Right ventricle myocardium inferior (tissue), 1 donor: ENCODE measurements at places on chromosomes 7 and 10.
A peak's percentile ranks its signal among the peaks of the same experiment; 100 is the strongest.

DNA sequence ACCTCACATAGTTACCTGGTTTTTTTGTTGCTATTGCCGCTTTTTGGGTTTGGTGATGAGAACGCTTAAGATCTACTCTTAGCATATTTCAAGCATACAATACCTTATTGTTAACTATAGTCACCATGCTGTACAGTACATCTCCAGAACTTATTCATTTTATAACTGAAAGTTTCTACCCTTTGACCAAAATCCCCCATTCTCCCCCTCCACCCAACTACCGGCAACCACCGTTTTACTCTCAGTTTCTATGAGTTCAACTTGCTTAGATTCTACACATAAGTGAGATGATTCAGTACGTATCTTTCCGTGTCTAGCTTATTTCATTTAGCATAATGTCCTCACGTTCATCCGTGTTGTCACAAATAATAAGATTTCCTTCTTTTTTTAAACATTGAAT, 86.7 kb upstream of the IL6 start:
- DNase-seq = no peak

DNA sequence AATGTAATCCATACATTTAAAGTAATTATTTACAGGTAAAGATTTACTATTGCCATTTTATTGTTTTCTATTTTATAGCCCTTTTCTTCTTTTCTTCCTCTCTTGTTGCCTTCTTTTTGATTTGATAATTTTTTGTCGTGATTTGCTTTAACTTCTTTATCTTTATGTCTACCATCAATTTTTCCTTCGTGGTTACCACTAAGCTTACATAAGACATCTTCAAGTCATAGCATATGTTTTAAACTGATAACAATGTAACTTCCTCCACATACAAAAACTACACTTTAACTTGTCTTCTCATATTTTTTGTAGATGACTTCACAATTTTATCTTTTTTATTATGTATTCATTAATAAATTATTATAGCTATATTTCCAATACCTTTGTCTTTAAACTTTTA, 316.6 kb downstream of the PLXDC2 start:
- DNase-seq = no peak

GRCh38 chr10:98246911-98247805, 20.8 kb downstream of the LOXL4 start:
- DNase-seq = no peak

- no peak for DNase-seq
Measured at GRCh38 chr10:78454123-78454645, 420.5 kb downstream of the RPS24 start.

DNA sequence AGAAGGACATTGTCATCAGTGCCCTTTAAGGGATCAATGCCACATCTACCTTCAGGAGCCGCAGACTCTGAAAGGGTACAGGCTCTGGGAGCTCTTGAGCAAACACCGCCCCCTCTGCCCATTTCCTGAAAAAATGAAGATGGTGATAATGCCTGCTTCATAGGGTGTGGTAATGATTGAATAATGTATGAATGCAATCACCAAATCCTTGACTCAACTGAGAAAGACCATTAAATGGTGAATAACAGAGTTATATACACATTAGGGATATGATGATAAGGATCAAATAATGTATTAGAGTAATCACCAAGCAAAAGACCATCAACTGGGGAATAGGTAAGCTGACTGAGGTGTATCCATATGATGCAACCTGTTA, 1.5 kb downstream of the FAM170B start:
- DNase-seq = no peak

DNA sequence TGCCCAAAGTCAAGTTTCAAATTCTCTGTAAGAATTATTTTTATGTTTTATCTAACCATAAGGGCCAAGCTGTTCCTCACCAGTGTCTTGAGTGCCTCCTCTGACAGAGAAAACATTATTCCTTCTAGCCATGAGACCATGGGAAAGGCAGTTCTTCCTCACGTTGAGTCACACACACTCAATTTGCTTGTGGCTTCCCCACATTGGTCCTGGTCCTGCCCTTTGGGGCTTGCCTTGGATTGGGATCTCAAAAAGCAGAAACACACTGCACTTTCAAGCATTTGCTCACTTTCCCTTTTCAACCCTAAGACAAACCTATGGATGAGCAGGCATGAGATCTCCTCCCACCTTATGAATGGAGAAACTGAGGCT, 248.3 kb upstream of the IGFBP3 start:
- DNase-seq = no peak

DNA sequence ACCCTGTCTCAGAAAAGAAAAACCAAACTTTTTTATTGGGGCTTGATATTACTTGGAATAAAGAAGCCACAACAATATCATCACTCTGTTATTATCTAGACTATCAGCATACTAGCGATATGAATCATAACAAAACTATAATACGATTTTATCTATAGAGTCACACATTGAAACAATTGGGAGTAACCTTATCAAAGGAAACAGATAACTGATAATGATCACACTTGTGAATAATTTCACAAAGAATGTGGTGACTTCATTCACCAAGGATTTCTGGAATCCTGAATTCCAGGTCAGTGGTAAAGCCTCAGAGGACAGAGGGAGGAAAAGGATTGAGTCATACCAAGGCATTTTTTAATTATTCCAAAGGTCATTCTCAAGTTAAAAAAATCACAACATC, 32.1 kb upstream of the NMT2 start:
- DNase-seq = no peak

GRCh38 chr7:135342887-135343286, 109.2 kb downstream of the STRA8 start:
- DNase-seq = no peak

GRCh38 chr7:1662767-1663166, 7.3 kb upstream of the ELFN1 start:
- no peak for DNase-seq

GRCh38 chr7:155190688-155191087, 107.0 kb upstream of the INSIG1 start:
- DNase-seq = peak; percentile 79

DNA sequence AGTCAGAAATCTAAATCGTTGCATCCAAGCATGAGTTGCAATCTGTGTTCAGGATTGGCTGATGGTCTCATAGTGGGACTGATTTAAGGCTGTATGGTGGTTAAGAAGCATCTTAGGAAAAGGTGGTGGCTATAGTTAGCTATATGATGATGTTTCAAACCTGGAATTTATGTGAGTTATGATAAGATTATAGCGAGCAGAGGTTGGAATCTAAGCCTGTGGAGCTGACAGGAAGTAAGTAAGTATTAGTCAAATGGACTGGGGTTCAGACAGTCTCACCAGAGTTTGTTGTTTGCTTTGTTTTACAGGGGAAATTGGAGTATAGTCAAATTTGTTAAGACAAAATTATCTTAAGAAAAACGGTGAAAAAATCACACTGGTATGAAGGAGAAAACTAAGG, 56.7 kb downstream of the ANKRD7 start:
- DNase-seq = no peak

DNA sequence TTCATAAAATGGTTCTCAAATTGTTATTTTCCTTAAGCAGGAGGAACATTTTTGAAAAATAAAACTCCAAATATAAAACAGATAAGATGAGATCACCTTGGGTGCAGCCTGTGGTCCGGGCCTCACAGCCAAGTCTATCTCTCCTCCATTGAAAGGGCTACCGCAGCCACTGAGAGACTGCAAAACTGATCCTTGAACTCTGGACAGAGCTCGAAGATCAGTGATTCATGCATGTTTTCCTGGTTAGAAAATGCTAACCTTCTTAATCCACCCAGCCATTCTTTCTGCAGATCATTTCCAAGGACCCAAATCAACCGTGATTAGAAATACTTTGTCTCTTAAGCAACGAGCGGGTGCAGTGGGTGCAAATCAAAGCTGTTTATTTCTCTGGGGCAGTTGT, 378.8 kb downstream of the PLXDC2 start:
- peak; percentile 34 for DNase-seq

- no peak for DNase-seq
Measured at GRCh38 chr7:43302211-43302711, 189.8 kb downstream of the HECW1 start.

DNA sequence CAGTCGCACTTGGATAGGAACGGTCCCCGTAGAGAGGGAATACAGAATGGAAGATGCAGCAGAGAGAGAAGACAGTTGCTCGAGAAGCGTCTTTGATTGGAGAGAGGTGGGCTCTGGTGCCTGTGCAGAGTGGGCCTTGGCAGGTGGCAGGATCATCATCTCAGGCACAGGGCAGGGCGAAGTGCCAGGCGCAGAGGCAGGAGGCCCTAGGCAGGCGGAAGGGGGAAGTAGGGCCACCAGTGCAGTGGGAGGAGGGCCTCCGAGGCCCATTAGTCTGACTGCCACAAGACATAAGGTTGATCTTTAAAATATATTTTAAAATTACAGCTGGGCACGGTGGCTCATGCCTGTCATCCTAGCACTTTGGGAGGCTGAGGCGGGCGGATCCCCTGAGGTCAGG, 10.1 kb downstream of the CARD11 start:
- no peak for DNase-seq

GRCh38 chr7:125561006-125561405, 631.4 kb upstream of the POT1 start:
- no peak for DNase-seq

GRCh38 chr10:1886039-1886438, 148.7 kb upstream of the ADARB2 start:
- DNase-seq = no peak
